ENCODE measurements at places on chromosomes 6 and 20.

DNA sequence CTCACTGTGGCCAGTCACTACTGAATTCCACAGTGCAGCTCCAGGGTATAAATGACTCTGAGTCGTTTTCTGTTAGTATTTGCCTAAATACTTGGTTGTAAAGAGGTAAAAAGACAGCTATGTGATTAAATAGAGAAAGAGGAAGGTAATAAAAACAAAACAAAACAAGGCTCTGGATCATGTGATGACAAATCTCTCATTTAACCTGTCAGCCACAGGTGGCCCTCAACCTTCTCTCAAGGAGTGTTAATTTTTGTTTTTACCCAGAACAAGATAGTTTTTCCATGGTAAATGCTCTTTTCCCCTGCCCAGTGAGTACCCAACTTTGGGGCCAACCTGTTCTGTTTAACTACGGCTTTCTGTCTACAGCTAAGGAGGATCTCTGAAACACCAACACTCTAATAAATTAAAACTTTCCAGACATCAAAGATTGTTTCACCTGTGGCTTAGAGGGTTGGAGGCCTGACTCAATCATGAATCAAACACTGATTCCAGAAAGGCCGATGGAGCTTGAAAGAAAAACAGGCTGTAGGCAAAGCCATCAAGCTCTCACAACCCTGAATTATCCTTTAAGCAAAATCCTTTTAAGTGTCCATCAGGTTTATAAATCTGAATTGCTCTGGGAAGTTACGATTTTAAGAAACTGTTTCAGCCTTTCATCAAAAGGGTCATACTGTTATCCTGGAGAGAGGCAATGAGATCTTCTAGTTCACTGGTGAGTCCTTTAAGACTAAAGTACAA lies 81.5 kb upstream of the BCLAF1 start:
- DNase-seq: no peak

DNA sequence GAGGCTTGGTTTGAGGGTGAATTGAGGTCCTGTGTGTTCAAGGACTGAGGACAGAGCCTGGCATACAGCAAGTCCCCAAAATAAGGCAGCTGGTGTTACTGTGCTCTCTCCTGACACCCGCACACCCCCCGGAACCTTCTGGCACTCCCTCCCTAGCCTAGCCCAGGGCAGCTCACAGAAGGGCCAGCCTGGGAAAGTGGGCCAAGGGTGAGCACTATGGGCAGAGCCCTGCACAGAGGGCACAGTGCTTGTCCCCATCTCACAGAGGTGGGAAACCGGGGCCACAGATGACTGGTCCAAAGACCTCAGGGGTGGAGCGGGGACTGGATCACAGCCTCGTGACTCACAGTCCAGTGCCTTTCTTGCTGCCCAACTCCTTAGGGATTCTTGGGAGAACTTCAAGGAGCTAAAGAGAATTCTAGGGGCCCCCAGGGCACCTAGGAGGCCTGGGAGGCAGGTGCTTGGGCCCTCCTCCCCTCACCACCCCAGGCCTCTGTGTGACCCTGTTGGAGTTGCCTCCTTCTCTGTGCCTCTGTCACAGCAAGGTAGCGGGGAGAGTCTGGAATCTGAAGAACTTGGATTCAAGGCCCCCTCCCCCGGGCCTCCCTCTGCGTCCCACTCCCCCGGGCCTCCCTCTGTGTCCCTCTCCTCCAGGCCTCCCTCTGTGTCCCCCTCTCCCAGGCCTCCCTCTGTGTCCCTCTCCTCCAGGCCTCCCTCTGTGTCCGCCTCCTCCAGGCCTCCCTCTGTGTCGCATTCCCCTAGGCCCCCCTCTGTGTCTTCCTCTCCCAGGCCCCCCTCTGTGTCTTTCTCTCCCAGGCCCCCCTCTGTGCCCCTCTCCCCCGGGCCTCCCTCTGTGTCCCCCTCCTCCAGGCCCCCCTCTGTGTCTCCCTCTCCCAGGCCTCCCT lies 13.5 kb downstream of the DLGAP4 start:
- DNase-seq: no peak

- no peak for DNase-seq
Observed at GRCh38 chr6:104595311-104595820, 264.4 kb downstream of the HACE1 start.

DNA sequence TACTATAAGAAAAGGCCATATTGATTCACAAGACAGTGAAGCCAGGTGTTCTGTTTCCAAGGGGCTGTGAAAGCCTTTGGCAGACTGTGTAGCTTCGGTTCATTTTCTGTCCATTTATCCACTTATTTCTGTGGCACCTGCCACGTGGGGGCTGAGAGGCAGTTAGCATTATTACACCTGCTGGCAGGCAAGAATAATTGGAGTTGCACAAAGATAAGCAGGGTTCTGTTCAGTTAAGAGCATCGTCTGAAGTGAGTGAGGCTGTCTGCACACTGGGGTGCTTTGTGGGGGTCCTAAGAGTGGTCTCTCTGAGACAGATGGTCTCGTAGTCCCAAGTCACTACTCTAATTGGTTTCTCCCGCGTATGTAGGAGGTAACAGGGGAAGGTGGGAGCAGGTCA lies 60.6 kb upstream of the CCN6 start:
- DNase-seq: no peak

DNA sequence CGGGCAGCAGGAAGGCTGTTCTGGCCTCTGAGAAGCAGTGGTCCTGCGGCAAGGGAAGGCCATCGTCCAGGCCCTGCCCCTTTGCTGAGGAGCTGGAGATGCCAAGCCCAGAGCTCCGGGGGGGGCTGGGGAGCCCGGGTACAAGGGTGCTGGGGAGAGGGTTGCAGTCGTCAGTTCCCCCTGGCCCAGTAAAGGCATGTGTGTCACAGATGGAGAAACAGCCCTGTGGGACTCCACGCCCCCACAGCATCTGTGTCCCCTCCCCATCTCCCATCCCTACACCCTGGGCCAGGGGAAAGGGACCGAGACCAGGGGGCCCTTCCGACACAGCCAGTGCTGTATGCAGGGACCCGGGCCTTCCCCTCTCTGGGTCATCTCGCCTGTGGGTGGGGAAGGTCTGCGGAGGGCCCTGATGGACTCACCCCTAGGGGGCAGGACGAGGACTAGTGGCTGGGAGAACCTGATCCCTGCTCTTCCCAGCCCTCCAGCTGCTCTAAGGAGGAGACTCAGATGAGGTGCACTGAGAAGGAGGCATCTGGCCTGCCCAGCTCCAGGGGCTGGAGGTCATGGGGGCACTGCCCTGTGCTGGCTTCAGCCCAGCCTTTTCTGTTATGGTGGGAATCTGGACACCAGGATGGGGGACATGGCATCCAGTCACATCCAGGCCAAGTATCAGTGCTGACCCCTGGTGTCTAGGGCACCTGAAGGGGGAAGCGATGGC lies 609 bp downstream of the MYL9 start:
- DNase-seq: no peak

DNA sequence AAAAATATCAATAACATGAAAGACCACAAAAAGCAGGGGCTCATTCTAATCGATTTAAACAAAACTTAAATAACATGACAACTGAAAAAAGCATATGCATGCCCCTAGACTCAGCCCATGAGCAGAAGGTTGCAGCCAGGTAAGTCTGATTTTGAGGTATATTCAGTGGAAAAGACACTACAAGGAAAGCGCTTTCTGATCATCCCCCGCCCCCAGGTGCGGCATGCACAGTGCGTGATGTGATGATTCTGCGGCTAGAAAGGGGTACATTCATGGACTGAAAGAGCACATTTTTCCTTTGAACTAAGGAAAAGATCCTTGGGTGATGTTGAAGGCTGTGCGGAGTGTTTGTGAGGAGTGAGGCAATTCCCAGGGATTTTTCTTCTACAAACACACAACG lies 16.9 kb upstream of the FOXC1 start:
- DNase-seq: no peak

DNA sequence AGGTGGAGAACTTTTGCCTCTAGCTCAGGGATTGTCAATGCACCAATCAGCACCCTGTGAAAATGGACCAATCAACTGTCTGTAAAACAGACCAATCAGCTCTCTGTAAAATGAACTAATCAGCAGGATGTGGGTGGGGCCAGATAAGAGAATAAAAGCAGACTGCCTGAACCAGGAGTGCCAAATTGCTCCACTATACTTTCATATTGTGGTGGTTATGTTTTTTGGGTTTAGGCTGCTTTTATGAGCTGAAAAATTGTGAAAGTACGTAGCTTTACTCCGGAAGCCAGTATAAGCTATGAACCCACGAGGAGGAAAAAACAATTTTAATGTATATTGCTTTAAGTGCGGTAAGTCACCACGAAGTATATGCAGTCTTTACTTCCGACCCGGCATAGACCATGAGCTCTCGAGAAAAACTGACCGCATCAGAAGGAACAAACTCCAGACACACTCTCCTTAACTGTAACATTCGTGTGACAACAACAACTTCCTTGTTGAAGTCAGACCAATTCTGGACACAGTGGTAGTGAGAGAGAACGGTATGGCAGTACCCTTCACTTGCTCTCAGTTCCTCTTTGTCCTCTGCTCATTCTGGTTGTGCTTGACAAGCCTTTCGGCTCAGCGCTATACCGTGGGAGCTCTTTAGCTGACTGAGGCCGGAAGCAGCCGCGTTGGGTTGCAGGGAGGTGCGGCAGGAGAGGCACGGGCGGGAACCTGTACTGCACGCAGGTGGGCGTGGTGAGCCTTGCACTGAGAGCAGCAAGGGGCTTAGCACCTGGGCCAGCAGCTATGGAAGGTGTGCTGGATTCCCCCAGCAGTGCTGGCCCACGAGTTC lies 81.9 kb upstream of the E2F3 start:
- no peak for DNase-seq

GRCh38 chr6:42644211-42644610 lies 78.2 kb downstream of the PRPH2 start:
- no peak for DNase-seq

DNA sequence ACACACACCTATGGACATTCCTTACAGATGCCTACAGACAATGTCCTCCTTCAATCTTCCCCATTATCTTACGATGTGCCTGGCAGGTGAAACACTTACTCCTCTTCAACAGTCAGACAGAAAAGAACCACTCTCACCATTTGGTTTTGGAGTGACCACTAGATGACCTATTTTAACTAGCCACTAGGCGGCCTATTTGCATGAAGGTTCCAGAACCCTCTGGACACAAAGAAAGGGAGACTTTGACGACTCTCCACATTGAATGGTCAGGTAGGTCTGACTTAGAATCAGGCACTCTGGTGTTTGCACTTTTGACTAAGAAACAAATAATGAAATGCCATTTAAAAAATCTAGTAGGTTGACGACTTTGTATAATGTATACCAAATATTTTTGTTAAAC lies 42.0 kb downstream of the PNLDC1 start:
- DNase-seq: no peak

GRCh38 chr20:51450221-51450712 lies 92.3 kb downstream of the NFATC2 start:
- DNase-seq: no peak

- DNase-seq: no peak
Observed at GRCh38 chr20:31595654-31596411, 9.3 kb upstream of the ID1 start.

GRCh38 chr6:119517428-119517827 lies 167.9 kb upstream of the MAN1A1 start:
- DNase-seq: no peak

DNA sequence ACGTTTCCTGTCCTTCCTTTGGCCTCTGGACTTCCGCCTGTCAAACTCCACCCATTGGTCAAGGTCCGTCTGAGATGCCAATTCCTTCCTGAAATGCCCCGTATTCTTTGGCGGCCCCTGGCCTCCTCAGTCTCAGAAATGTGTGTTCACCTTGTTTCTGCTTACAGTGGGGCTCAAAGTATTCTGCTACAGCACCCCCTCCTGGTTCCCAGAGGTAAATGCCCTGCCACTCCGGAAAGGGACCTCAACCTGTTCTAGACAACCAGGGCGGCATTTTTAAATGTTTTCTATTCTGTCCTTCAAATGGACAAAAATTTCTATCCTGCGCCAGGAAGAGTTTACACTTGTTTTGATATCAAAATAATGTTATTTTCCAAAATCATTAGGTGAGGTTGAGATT lies 12.1 kb upstream of the PAX1 start:
- no peak for DNase-seq

- DNase-seq: no peak
Observed at GRCh38 chr6:24949020-24949569, 13.3 kb upstream of the RIPOR2 start.

GRCh38 chr6:138656364-138657064 lies 117.1 kb upstream of the CCDC28A start:
- DNase-seq: no peak

DNA sequence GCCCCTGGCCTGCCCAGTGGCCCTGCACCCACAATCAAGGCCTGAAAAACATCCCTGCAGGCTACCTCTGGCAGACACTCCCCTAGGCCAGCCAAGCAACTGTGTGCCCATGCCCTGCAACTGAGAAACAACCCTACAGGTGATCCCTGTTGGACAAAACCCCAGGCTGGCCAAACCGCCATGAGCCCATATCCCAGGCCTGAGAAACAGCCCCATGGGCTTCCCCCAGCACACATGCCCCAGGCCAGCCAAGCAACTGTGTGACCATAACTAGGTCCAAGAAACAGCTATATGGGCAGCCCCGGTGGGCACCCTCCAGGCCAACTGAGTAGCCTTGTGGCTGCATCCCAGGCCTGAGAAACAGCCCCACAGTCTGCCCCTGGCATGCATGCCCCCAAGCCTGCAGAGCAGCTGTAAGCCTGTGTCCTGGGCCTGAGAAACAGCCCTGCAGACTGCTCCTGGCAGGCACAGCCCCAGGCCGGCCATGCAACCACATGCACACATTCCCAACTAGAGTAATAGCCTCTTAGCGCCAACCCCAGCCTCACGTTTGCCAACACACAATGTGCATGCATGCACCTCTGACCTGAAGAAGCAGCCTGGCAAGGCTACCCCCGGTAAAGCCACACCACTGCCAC lies 41.0 kb upstream of the SRSF6 start:
- DNase-seq: no peak

- no peak for DNase-seq
Observed at GRCh38 chr6:126661646-126662045, 321.7 kb downstream of the CENPW start.

DNA sequence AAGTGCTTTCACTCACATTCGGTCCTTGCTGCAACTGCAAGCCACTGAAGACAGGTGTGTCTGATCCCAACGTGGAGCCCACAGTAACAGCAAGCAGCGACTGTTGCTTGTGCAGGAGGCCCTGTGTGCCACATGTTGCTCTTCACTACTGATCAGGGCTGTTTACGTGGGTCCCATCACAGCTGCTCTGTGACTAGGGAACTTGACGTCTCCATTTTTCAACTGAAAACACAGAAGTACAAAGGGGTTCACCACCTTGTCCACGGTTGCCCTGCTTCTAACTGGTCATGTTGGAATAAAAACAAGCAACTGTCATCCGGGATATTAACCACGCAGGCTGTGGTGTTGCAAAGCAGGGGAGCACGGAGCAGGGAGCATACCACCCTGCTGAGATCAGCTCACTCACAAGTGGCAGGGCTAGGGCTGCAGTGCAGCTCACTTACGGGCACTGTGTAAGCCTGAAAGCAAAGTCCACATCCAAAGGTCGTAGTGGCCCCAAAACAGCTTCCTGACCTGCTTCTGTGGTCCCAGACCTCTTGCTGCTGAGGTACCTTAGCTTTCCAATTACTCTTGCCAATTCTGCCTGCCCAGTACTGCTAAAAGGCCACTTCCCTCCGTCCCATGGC lies 105.8 kb upstream of the DUSP22 start:
- no peak for DNase-seq

DNA sequence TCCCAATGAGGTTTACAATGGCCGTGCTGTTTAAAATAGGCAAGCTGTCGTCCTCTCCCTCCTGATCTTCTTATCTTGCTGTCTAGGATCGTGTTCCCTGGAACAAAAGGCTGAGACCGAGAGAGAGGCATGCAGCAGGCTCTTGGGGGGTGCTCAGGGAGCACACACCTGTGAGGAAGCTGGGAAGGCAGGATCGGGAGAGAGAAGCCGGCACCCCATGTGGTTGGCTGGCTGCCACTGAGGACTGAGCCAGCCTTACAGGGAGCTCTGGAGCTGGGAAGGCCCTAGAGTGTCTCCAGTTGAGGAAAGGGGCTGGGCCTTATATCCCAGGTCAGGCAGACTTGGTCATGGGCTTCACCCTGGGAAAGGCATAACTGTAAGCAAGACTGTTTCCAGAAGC lies 184.2 kb downstream of the LY86 start:
- no peak for DNase-seq
